ENCODE measurements at places on chromosomes 11 and 22. TPM values are rescaled to one million over a fixed set of nuclear protein-coding genes. Genes with fewer than 3 reads are reported as not detected.

DNA sequence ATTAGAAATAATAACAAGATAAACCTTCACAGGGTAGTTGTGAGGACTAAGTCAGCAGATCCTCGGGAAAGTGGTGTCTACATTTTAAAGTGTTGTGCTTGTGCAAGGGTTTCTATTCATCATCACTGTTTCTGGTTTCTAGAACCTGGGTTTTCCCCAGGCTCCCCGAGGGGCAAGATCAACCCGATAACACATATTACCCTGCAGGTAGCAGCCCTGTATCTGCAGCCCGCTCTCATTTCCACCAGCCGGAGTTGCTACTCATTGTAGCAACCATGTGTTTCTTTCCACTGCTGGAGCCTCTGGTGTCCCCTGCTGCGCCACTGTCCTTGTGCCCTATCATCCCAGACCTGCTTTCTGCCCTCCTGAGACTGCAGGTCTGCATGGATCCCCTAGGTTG, 67.0 kb downstream of the MIAT start:
- no peak for DNase-seq

DNA sequence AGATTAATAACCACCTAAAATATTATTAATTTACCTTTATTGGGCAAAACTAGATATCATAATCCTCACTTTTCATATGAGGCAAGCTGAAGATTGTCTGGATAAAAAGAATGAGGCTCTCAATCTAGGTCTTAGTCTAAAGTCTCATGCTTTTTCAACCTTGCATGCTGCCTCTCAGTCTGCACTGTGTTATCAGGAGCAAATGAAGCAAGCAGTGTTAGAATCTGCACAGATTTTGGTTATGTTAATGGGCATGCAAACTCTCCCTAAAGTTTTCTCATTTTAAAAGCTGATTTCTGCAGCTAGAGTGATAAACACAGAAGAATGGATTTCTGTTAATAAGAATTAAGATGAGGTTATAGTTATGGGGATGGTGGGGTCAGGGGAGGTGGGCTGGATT, 350.7 kb upstream of the C11orf87 start:
- no peak for DNase-seq

GRCh38 chr22:39496131-39496838, 5.8 kb upstream of the MIEF1 start:
- no peak for DNase-seq

DNA sequence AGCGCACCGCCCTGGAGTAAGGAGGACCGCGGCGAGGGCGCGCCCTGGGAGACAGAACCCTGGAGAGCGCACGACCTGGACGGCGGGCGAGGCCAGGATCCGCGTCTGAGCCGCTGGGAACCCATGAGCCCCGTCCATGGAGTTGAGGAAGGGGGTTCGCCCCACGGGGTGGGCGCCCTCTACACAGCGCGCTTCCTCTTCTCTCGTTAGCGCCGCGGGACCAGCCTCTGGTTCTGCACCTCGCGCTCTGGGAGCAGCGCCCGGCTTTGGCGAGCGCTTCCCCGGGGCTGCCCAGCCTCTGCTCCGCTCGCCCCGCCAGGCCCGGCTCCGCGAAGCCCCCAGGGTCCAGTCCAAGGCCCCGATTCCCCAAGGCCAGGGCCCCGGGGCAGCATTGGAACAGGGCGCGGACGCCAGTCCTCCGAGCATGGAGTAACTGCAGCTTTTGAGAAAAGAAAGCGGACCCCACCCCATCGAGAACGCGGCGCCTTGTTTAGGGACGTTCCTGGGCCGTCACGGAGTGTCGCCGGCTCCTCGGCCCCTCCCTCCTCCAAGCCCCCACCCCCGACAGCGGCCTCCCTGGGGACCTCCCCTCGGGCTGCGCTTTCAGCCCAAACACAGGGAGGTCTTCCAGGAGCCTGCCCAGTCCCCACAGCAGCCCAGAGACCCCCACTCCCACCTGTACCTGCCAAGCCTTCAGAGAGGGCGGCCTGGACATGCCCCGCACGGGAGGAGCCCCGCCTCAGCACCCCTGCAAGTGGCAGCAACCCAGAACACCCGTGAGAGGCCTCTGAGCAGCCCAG, 56.2 kb downstream of the BRD1 start:
- no peak for DNase-seq

- no peak for DNase-seq
These were observed 15.2 kb downstream of the PDGFD start for GRCh38 chr11:104148706-104149105.

- DNase-seq: no peak
These were observed 45.4 kb downstream of the AAMDC start for GRCh38 chr11:77866336-77866735.

DNA sequence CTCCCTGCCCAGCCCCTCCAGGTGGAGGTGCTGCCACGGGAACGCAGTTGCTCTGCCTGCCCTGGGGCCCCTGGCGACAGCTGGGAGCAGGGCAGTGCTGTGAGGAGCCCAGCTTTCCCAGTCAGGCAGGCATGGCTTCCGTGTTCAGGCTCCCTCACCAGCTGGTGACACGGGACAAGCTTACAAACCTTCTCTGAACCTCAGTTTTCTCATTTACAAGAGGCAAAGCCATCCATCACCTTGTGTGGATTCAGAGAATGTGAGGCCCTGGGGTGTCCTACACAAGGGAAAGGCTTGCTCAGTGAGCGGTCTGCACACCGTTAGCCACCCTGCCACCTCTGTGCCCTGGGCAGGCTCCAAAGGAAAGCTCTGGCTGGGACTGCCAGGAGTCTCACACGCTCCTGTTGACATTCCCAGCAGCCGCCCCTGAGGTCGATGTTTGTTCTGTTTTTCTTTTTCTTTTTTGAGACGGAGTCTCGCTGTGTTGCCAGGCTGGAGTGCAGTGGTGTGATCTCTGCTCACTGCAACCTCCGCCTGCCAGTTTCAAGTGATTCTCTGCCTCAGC, 23.5 kb downstream of the SUN2 start:
- no peak for DNase-seq

DNA sequence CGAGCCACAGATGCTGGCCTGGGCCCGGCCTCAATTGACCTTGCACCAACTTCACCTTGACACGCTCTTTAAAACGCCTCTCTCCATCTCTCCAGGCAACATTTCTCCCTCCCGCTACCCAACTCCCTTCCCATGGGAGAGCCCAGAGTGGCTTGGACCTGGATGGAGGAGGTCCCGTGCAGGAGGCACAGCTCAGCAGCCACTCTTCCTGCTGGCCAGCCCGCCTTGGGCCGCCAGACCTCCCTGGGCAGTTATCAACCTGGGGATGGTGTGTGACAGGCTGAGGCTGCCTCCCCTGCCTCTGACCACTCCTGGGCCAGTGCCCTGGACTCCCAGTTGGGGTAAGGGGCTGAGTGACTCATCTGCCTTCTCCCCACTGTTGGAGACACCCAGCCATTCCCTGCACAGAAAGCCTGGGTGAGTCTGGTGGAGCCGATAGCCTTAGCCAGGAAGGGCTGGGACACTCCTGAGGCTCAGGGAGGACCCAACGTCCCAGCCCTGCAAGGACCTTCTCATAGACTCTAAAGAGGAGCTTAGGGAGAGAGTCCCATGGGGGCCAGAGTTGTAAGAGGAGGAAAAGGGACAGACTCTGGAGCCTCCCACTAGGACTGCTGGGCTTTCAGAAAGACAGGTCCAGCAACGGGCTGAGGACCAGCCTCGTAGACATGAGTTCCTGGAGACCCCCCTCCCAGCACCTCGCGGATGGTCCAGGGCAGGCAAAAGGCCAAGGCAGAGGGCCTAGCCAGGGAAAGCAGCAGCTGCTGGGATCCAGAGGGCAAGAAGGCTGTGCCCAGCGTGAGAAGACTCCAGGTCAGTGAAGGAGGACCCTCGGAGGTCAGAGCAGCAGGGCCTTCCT, 131.7 kb downstream of the CEP164 start:
- no peak for DNase-seq

GRCh38 chr11:1055109-1055703, 18.7 kb upstream of the MUC6 start:
- peak; percentile 57 for DNase-seq

Gene HPS5
- 11.2 TPM for total RNA-seq

Gene FXYD6
- total RNA-seq: 28.0 TPM

Gene CCDC15
- 0.24 TPM for total RNA-seq

Gene NDUFS8
- total RNA-seq: 315 TPM

Gene HPX
- 0.27 TPM for total RNA-seq

Gene ROM1
- total RNA-seq: 6.0 TPM

Gene PGM2L1
- total RNA-seq: 1.8 TPM
